NCI-H345 (cell line): ENCODE measurements at places on chromosomes 5 and 9.

GRCh38 chr9:133835262-133835901 is 97.2 kb upstream of the SARDH start:
- DNase-seq, result no peak

DNA sequence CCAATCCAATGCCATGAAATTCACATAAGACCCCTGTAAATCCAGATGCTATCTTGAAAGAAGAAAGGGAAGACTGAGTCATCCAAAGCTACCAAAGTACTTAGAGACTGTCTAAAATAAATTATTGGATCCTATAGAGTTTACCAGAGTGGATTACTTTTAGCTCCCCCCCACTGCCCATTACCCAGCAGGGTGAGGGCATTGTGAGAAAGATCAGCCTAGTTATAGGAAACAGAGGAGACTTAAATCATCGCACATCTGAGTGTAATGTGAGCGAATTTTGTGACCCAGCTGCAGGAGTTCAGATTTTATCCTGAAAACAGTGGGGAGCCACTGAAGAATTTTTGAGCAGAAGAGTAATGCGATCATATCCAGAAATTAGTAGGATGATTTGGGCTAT is 1.6 kb upstream of the ENHO start:
- no peak for DNase-seq

- DNase-seq, result no peak
These were observed 559.6 kb downstream of the CETN3 start for GRCh38 chr5:89849830-89850512.

DNA sequence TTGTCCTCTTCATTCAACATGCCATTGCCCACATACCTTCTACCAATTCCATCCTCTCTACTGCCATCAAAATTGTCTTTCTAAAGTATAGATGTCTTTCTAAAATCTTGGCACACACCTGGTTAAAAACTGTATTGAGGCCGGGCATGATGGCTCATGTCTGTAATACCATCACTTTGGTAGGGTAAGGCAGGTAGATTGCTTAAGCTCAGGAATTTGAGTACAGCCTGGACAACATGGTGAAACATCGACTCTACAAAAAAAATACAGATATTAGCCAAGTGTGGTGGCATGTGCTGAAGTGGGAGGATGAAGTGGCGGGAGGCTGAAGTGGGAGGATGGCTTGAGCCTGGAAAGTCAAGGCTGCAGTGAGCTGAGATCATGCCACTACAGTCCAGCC is 412.1 kb downstream of the TMEM38B start:
- DNase-seq, result no peak

DNA sequence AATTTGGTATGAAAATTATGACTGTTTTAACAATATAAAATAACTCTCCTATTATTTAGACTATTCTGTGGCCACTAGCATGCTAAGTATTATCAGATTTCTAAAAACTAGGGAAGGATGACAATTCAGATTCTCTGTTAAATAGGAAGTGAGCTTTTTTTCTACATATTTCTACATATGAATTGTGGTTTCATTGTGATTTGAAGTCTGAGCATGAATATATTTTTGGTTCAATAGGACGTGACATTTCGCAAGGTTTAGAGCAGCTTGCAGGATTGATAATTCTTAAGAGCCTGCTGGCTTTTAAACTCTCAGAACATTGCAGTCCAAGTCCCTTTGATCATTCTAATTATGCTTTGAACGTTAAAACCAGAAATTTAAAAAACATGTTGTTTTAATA is 82.9 kb downstream of the ADGRV1 start:
- no peak for DNase-seq

GRCh38 chr9:113215132-113215531 is 5.9 kb downstream of the FKBP15 start:
- DNase-seq, result no peak
